ENCODE measurements at places on chromosomes 12 and 14. TPM values are rescaled to one million over a fixed set of nuclear protein-coding genes. Genes with fewer than 3 reads are reported as not detected.

DNA sequence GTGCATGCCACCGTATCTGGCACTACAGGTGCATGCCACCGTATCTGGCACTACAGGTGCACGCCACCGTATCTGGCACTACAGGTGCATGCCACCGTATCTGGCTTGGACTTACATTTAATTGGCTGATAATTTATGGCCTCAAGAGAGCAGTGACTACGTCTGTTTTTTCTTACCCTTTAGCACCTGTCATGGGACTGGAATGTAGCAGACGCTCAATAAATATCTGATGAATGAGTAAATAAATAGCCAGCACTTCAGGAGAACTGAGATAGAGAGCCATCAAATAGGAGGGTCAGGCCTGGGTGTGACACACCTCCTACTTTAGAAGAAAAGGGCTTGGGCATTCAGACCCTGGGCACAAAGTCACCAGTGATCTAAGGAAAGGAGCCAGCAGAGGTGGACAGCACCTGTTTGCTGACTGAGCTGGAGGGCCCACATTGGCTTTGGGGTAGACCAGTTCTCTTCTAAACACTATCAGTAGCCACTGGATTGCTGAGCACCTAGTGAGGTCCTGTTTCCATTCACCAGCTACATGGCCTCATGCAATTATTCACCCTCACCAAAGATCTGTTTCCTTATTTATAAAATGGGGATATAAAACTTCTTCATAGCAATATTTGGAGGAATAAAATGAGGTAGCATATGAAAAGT, 50.1 kb downstream of the RFX4 start:
- no peak for DNase-seq

DNA sequence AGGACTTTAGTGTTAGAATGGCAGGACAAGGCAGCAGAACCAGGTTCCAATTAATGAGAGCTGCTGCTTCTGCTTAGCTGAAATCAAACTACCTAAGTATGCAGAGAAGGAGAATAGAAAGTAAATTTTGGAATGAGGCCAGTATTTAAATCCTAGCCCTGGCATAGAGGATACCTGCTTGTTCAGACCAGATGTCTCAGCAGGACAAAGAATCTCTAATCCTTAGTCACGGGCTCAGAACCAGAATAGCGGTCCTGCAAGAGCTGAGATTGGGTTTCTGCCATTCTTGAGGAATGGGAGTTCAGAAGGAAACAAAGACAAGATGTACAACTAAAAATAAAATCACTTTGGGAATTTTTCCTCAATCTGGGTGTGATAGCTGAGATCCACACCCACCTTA, 550.8 kb upstream of the TMEM132C start:
- no peak for DNase-seq

GRCh38 chr12:61514016-61514415, 746.2 kb upstream of the USP15 start:
- no peak for DNase-seq

The PRPH gene
- 0.67 TPM for total RNA-seq

All from posterior vena cava (tissue), 2 donors.